ENCODE measurements at places on chromosomes 2 and 18.

DNA sequence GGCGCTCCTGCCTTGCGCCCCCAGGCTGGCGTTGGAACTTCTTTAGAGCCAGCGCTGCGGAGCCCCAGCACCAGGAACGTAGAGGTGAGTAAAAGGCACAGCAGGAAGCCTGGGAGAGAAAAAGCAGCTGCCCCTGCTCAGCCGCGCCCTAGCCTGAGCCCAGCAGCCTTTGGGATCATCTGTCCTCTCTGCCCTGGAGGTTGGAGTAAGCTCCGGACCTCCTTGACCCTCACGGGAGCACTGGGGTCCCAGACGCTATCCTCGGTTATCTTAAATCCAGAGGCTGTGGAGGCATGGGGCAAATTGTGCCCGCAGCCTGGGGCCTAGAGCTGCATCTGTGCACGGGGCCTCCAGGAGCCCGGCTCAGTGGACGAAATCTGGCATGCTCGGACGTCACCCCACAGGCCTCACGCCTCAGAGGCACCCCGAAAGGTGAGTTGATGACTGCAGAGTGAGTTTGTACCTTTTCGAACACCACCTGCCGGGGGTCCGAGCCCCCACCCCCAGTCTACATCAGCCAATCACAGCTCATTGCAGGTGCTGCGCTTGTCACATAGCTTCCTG lies 1.6 kb upstream of the SLC66A2 start:
- no peak for DNase-seq

GRCh38 chr2:144166743-144167142 lies 353.2 kb downstream of the ZEB2 start:
- DNase-seq = no peak

GRCh38 chr2:74406035-74406434 lies 15.4 kb downstream of the C2orf81 start:
- no peak for DNase-seq

- no peak for DNase-seq
These were observed 182.3 kb downstream of the CAMKMT start for GRCh38 chr2:44543773-44544725.

DNA sequence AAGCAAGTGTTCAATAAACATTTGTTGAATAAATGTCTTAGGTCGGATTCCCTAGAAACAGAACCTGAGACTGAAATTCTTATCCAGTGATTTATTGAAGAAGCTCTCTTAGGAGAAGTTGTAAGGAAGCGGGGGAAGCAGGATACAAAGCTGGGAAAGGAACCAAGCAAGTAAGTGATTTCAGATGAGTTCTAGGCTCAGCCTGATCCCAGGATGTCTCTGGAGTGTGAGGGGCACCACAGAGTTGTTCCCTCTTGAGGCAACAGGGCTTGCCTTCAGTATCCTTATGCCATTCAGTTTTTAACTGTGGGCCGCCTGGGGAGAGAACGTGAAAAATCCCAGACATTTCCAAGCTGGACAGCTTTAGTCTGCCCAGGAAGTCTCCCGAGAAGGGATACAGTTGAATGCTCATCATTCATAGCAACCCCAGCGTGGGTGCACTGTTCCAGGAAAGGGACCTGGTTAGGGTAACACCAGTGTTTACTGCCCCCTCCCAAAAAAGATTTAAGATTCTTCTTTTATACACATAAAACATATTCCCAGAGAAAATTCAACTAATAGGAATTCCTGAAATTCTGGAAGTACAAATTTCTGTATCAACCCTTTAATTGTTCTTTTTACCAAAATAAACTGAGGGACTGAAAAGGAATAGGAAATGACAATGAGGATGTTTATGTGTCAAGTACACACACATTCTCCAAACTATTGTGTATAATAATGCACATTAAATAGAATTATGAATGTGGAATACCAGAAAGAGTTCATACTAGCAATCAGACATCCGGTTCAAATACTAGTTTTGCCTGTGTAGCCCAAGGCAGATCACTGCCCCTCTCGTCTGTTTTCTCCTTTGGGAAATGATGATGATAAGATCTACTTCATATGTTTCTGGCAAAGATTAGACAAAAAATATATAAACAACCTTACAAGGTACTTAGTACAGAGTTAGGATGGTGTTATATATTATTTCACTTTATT lies 592.1 kb upstream of the CDH2 start:
- no peak for DNase-seq

DNA sequence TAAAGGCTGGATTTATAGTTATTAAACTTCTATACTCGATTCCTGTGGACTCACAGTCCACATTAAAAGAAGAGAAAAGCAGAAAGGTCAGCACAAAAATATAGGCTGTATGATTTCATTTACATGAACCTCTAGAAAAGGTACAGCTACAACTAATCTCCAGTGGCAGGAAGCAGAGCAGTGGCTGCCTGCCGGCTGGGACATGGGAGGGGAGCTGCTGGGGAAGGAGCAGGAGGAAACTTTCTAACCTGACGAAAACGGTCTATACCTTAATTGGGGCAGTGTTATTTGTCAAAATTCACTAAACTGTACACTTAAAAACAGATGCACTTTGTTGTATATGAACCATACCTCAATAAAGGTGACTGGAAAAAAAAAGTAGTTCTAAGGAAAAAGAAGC lies 26.7 kb downstream of the KCTD1 start:
- no peak for DNase-seq

DNA sequence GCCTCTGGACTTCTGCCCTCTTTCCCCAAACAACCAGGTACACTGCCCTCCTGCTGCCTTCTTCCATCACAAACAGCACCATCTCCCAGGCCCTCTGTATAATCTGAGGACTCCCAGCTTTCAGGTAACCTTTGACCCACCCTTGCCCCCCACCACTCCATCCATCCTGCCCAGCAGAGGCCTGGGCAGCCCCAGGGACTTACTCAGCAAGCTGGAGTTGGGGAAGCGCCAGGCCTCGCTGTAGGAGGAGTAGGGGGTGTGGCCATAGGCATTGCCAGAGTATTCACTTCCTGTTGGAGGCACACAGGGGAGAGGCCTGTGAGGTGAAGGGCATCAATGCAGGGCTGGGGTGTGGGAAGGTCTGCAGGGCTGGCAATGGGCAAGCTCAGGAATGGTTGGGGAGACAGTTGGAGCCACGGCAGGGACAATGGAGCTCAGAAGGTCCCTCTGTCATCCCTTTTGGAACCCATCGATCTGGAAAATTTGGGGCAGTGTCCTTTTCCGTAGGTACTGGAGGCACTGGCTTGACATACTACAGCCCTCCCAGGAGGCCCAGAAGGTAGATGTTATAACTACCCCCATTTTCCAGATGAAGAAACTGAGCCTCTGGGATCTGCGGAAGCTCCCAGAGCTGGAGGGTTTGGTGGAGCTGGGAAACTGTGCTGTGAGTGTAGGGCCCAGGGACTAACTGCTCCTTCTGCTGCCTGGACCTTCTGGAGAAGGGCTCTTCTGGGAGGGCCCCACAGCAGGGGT lies 46.3 kb downstream of the PSD4 start:
- no peak for DNase-seq

GRCh38 chr18:51541230-51541629 lies 343.7 kb upstream of the MEX3C start:
- DNase-seq = no peak

- no peak for DNase-seq
These were observed 45.7 kb downstream of the PMAIP1 start for GRCh38 chr18:59945544-59945943.

- no peak for DNase-seq
These were observed 702 bp downstream of the OLA1 start for GRCh38 chr2:174247474-174248186.

GRCh38 chr2:226137201-226137811 lies 662.3 kb downstream of the IRS1 start:
- DNase-seq = no peak

Data from globus pallidus (tissue), 1 donor.